ENCODE measurements at places on chromosomes 7 and 10. TPM values are rescaled to one million over a fixed set of nuclear protein-coding genes. Genes with fewer than 3 reads are reported as not detected.
A peak's percentile ranks its signal among the peaks of the same experiment; 100 is the strongest.

DNA sequence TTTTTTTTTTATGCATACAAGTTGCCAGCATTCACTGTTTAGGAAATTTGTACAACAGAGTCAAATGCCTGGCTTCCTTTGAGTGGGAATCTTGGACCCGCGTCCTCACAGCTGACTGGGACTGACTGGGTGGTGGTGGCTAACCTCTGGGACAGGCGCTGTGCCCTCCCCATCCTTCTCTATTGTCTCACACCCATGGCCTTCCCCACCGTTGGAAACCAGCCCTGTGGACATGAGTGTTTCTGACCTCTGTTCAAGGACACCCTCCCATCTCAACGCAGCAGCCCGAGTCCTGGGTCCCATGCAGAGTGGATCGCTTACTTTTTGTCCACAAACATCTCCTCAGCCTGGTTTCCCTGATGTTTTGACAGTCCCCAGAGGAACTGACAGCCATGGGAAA lies 125.1 kb upstream of the PPIF start:
- no peaks in the 10 kb centered on the region for H3K27me3 ChIP-seq
- H3K4me3 ChIP-seq = no peak overlapping the region
- H3K27ac ChIP-seq = no peak overlapping the region
- H3K4me1 ChIP-seq = no peaks in the 10 kb centered on the region
- no peaks in the 10 kb centered on the region for H3K36me3 ChIP-seq

- DNase-seq = no peak
- H3K27ac ChIP-seq = no peak overlapping the region
- peaks cover 22% of the 10 kb centered on the region for H3K27me3 ChIP-seq
- no peaks in the 10 kb centered on the region for H3K36me3 ChIP-seq
These were observed 6.1 kb upstream of the HOXA2 start for GRCh38 chr7:27108390-27109127.

DNA sequence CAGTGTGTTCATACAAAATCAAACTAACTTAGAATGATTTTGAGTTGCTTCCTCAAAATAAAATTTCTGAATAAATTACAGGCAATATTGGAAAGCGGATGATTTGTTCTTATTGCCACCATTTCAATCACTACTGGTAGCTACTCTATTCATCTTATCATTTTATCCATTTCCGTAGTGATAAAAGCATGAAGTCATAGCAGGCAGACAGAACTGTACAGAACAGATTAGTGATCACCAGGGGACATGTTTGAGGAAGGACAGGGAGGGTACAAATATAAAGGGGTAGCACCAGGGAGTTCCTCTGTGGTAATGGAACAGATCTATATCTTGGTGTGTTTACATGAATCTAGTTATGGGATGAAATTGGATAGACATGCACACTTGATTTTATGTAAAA lies 138.5 kb downstream of the WNT2 start:
- peaks cover 3% of the 10 kb centered on the region for H3K36me3 ChIP-seq
- H3K4me3 ChIP-seq = no peak overlapping the region
- H3K27ac ChIP-seq = no peak overlapping the region

DNA sequence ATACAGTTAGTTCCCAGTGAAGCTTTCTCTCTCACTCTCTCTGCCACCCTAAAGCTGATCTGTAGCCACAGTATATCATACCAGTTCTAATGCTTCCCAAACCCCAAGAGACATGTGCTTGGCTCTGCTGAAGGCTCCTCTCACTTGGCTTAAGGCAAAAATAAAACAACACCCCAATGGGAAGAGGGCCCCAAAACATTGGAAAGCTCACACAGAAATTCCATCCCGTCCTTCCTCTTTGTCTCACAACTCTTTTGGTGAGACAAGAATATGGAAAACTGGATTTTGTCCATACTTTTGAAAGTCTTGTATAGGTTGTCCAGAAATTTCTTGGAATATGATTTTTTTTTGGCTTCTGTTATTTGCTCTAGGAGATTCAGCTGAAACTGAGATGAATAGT lies 56.1 kb upstream of the WNT16 start:
- DNase-seq = no peak
- no peak overlapping the region for H3K27ac ChIP-seq
- peaks cover 16% of the 10 kb centered on the region for H3K27me3 ChIP-seq
- H3K36me3 ChIP-seq = no peaks in the 10 kb centered on the region
- H3K4me1 ChIP-seq = peaks cover 30% of the 10 kb centered on the region
- no peak overlapping the region for H3K4me3 ChIP-seq

GRCh38 chr10:78763651-78764395 lies 304.9 kb upstream of the ZMIZ1 start:
- no peak for DNase-seq
- H3K4me1 ChIP-seq = peaks cover 15% of the 10 kb centered on the region
- H3K27me3 ChIP-seq = no peaks in the 10 kb centered on the region
- H3K27ac ChIP-seq = peak overlapping the region; percentile 89

- DNase-seq = no peak
- no peak overlapping the region for H3K27ac ChIP-seq
- peaks cover 1% of the 10 kb centered on the region for H3K4me1 ChIP-seq
- H3K4me3 ChIP-seq = no peak overlapping the region
- no peaks in the 10 kb centered on the region for H3K36me3 ChIP-seq
These were observed 19.8 kb upstream of the COL1A2 start for GRCh38 chr7:94374721-94375566.

- H3K27me3 ChIP-seq = no peaks in the 10 kb centered on the region
- no peak overlapping the region for H3K27ac ChIP-seq
- H3K4me1 ChIP-seq = no peaks in the 10 kb centered on the region
- no peak for DNase-seq
- no peak overlapping the region for H3K4me3 ChIP-seq
- peaks cover 13% of the 10 kb centered on the region for H3K36me3 ChIP-seq
These were observed 86.4 kb downstream of the NKX6-2 start for GRCh38 chr10:132699411-132700155.

DNA sequence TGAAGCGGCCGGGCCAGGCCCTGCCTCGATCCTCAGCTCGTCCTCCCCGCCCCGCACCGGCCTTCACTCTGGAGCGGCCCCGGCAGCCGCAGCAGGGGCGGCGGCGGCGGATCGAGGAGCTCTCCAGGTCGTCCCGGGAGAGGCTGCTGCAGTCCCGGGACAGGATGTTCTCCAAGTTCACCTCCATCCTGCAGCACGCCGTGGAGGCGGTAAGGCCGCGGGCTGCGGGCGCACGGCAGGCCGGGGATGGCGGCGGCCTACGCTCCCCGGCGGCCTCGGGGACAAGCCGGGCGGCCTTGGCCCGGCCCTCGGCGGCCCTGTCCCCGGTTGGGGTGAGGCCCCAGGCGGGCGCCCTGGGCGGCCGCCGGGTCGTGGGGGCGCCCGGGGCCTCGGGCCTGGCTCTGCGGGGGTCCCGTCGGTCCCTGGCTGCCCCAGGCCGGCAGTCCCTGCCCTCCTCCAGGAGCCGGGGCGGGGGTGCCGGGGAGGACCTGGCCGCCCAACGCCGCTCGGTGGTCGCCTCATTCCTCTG lies 399 bp downstream of the FHIP2A start:
- peaks cover 43% of the 10 kb centered on the region for H3K4me1 ChIP-seq
- H3K27ac ChIP-seq = peak overlapping the region; percentile 86
- peaks cover 24% of the 10 kb centered on the region for H3K36me3 ChIP-seq
- peak overlapping the region; percentile 93 for H3K4me3 ChIP-seq

- H3K4me3 ChIP-seq = no peak overlapping the region
- peaks cover 7% of the 10 kb centered on the region for H3K36me3 ChIP-seq
- H3K27ac ChIP-seq = no peak overlapping the region
- H3K4me1 ChIP-seq = peaks cover 26% of the 10 kb centered on the region
- no peak for DNase-seq
These were observed 3.0 kb downstream of the ZNF488 start for GRCh38 chr10:47381103-47381395.

DNA sequence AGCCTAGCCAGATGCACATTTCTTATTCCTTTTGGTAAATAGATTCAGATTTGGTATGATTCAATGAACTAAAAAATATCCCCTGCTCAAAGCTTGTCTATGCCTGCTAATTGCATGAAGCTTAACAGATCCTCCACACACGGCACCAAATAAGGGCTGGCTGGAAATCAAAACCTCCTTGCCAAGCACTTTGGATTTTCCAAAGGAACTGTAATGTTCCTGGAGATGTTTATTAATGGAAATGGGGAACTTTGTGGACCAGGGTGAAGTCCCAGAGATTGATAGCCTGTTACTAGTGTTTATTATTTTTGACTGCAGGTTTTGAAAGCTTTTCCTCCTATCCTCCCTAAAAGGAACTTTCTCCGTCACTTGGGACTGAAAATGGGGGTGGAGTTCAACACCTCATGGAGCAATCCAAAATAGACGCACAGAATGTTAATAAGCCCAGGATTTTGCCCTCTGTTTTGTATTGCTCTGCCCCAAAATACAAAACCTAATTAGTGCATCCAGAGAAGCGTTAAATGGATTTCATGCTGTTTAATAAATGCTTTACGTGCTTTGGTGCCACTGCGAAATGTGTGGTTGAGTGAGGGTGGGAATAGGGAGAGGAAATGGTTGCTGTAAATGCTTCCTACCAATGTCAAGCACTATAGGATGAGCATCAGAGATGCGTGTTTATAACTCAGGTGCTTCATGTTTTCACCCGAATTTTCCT lies 1027.7 kb downstream of the LRMDA start:
- no peaks in the 10 kb centered on the region for H3K4me1 ChIP-seq
- DNase-seq = no peak
- no peak overlapping the region for H3K4me3 ChIP-seq
- no peak overlapping the region for H3K27ac ChIP-seq
- no peaks in the 10 kb centered on the region for H3K27me3 ChIP-seq

DNA sequence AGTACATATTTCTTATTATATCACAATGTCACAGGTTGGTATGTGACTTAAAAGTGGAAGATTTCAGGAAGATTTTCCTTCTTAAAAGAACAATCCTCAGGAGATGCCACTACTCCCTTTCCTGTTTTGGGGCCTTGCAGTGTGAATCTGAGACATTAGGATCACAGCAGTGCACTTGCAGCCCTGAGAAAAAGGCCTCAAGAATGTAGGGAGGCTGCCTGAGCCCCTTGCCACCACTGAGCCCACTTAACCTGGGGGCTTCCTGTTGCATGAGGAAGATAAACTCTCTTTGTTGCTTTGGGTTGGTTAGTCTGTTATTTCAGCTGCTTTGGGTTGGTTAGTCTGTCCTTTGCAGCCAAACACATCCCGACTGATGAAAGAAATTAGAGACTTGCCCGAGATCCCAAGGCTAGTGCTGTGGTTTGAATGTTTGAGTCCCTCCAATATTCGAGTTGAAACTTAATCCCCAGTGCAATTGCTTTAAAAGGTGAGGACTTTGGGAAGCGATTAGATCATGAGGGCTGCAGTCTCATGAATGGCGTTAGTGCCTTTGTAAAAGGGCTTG lies 151.3 kb upstream of the SP4 start:
- H3K27me3 ChIP-seq = no peaks in the 10 kb centered on the region
- H3K36me3 ChIP-seq = peaks cover 9% of the 10 kb centered on the region
- DNase-seq = no peak
- H3K4me3 ChIP-seq = no peak overlapping the region

DNA sequence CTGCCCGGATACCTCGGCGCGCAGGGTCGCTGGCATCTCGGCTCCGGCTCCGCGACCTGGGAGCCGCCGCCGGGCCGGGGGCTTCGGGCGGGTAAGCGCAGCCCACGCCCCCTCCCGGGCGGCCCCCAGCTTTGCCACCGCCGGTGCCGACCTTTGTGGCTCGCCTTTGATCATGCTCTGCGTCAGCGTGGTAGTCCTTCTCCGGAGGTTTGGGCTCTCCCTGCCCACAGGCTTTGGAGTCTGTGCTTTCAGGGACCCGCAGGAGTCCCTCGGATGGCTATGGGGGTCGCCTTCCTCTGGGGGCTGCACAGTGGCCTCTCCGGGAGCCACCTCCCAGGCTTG lies 7.3 kb downstream of the ATP6V1F start:
- H3K4me1 ChIP-seq = peaks cover 5% of the 10 kb centered on the region
- H3K36me3 ChIP-seq = peaks cover 16% of the 10 kb centered on the region
- no peak overlapping the region for H3K27ac ChIP-seq

DNA sequence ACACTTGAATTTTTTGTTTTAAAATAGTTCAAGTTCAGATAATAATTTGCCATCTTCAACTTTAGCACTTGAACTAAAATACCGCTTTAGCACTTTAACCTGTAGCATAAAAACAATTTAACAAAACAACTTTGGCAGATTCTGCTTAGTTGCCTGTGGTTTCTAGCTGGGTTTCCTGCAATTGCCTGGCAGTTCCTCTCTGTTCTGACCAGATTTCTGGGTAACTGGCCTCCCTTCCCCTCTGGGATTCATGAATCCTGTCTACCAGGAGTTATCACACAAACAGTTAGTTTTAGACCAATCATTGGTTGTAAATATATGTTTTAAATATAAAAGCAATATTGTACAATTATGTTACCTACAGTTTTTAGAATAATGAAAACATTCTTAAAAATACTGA lies 89.8 kb upstream of the HDAC9 start:
- no peak for DNase-seq
- no peak overlapping the region for H3K27ac ChIP-seq
- no peaks in the 10 kb centered on the region for H3K27me3 ChIP-seq

DNA sequence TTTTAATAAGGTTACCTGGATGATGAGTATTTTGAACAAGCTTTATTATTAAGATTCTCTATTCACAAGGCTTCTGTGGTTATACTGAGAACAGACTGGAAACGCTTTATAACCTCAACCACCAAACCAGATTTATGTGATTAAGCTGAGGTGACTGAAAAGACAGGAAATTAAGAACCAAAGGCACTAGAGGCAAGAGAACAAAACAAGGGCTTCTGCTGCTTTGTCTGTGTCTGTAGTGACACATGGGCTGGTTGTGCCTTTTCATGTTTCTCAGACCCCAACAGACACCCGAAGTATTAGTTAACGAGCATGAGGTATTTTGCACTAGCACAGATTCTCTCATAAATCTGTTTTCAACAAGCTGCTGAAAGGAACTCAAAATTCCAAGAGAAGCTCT lies 64.4 kb downstream of the RAPGEF5 start:
- H3K4me1 ChIP-seq = peaks cover 19% of the 10 kb centered on the region
- no peaks in the 10 kb centered on the region for H3K36me3 ChIP-seq
- H3K4me3 ChIP-seq = no peak overlapping the region
- H3K27ac ChIP-seq = no peak overlapping the region
- peaks cover 55% of the 10 kb centered on the region for H3K27me3 ChIP-seq

- no peak overlapping the region for H3K27ac ChIP-seq
- no peaks in the 10 kb centered on the region for H3K36me3 ChIP-seq
- no peak for DNase-seq
- no peak overlapping the region for H3K4me3 ChIP-seq
- peaks cover 10% of the 10 kb centered on the region for H3K27me3 ChIP-seq
- peaks cover 4% of the 10 kb centered on the region for H3K4me1 ChIP-seq
These were observed 388.2 kb upstream of the PODXL start for GRCh38 chr7:131944556-131945069.

GRCh38 chr10:5135581-5135980 lies 41.4 kb downstream of the AKR1C3 start:
- no peaks in the 10 kb centered on the region for H3K36me3 ChIP-seq
- no peaks in the 10 kb centered on the region for H3K4me1 ChIP-seq
- H3K27me3 ChIP-seq = no peaks in the 10 kb centered on the region
- no peak overlapping the region for H3K4me3 ChIP-seq
- no peak overlapping the region for H3K27ac ChIP-seq

- no peak for DNase-seq
- H3K27me3 ChIP-seq = peaks cover 5% of the 10 kb centered on the region
- H3K27ac ChIP-seq = no peak overlapping the region
- no peaks in the 10 kb centered on the region for H3K36me3 ChIP-seq
- H3K4me1 ChIP-seq = peaks cover 3% of the 10 kb centered on the region
These were observed 42.9 kb downstream of the SH3PXD2A start for GRCh38 chr10:103812432-103812831.

GRCh38 chr10:99926925-99927720 lies 82.6 kb downstream of the DNMBP start:
- H3K4me3 ChIP-seq = no peak overlapping the region
- DNase-seq = no peak
- H3K36me3 ChIP-seq = no peaks in the 10 kb centered on the region
- H3K27ac ChIP-seq = no peak overlapping the region
- H3K27me3 ChIP-seq = peaks cover 16% of the 10 kb centered on the region

The MUC3A gene
- 0.11 TPM for total RNA-seq

The IDI2 gene
- total RNA-seq = not detected

The ITGB8 gene
- total RNA-seq = 0.05 TPM

The RELN gene
- total RNA-seq = not detected

The PTCD1 gene
- 8.1 TPM for total RNA-seq

The CUZD1 gene
- total RNA-seq = 2.5 TPM

The TRIM74 gene
- 0.69 TPM for total RNA-seq

All from activated T-helper 2 cell treated with anti-CD3 and anti-CD28 coated beads, Interferon-gamma antibody, Interleukin-2, Interleukin-4, amounts not matched to agents 10 μg/mL and 5 μg/mL and 100 μg/mL, durations not matched to agents 14 hours and 24 hours and 36 hours (primary cell).